Astrocyte (in vitro differentiated cells and primary cell): ENCODE measurements at places on chromosomes 4 and X. TPM values are rescaled to one million over a fixed set of nuclear protein-coding genes. Genes with fewer than 3 reads are reported as not detected.

DNA sequence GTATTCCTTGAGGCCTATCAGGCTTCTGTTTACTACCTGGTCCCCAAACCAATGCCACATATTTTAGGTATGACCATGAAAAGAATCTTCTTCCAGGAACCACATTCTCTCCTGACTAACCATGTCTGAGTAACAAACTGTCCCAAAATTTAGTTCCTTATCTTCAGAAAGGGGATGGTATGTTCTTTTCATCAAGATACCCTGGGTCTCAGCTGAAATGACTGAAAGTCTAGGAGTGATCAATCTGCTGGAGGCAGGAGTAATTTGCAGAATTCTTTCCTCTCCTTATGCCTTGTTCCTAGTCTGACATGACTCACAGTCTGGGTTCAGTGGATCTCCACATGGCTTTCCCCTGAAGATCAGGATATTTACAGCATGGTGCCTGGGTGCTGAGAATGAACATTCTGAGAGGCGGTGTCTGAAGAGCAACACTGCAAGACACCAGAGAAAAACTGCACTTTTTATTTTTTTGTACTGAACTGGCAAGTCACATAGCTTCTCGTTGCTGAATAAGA is 665.5 kb downstream of the TLL1 start:
- DNase-seq, result peak; percentile 20

GRCh38 chr4:139457318-139457717 is 3.4 kb downstream of the RAB33B start:
- DNase-seq, result no peak

Gene LIMCH1
- total RNA-seq, result 3.2 and 7.1 TPM in 2 replicates

DNA sequence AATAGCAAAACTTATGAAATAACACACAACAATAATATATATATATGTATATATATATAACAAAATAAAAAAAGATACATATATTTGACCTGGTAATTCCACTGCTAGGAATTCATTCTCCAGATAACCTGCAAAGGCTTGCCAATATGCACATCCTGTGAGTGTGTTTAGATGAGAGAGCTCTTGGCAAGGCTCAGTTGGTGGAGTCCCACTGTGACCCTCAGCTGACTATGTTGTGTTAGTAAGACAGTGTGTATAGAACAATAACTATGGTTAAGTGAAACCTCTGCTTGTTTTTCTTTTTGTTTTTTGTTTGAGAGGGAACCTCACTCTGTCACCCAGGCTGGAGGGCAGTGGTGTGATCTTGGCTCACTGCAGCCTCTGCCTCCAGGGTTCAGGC is 39.5 kb upstream of the RBMX start:
- DNase-seq, result no peak

- peak; percentile 38 for DNase-seq
Measured at GRCh38 chr4:38177035-38177546, 216.9 kb downstream of the PTTG2 start.

DNA sequence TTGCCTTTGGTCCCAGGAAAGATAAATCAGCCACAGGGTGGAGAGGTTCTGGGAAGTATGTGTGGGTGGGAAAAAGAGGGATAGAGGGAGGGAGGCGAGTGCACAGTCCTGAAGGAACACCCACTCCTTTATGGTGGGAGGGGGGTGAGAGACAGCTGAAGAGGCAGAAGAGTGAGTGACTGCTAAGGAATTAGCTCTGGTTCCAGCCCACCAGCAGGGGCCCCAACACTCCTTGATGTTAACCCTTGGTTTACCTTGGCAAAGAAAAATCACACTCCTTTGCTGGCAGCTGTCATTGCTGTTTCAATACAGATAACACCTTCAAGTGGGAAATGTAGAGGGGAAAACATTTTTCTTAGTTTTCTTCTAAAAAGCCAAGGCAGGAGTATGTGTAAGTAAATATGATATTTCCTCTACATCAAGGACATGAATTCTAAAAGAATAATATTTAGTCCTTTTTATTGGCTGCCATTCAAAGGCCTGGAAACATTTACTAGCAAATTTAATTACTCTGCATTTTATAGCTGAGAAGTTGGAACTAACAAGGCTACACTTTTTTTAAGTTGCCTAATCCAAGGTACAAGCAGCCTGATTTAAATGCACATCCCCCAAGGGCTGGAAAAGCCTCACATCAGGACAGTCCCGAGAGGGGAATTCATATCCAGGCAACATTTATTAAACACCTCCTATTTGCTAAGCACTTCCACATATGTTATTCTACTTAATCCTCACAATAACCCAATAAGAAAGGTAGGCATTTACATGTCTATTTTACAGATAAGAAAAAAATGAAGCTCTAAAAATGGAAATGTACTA is 81.7 kb downstream of the HS6ST2 start:
- DNase-seq, result peak; percentile 1

GRCh38 chrX:34810364-34810763 is 132.2 kb upstream of the FAM47B start:
- peak; percentile 60 for DNase-seq

Gene SAP30
- 8.8 and 9.4 TPM in 2 replicates for total RNA-seq

DNA sequence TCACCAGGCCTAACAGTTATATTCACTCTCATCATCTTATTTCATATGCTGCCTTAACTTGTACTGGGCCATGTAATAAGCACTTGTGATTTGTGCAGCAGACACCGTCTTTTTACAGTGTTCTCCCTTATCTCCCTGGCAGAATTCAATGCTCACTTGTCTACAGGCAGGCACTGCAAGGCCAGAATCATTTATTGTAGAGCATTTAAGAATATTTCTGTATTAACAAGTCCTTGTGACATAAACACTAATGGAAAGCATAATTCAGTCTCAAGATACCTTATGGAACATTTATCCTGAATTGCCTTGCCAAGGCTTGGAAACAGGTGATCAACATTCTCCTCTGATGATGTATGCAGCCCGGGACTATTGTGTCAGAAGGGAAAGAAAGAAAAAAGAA is 808.9 kb downstream of the STPG2 start:
- DNase-seq, result no peak

Gene NOX1
- total RNA-seq, result not detected in 2 replicates

DNA sequence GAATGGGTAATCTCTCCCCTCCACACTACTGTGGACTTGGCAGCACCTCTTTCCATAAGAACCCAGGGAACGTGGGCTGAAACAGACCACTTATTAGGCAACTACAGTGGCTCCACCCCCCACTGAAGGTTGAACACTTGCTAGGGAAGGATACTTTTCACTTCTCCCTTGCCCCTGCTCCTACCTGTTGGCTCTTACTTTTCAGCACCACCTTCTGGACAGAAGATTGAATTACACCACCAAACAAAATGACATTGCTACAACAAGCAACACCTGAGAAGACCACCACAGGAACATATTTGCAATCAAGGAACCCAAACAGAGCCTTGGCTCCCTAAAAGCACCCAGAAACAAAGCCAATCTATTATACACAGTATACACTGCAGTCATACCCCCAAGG is 132.1 kb upstream of the CXCL13 start:
- no peak for DNase-seq

GRCh38 chrX:129193357-129193756 is 329.9 kb downstream of the SMARCA1 start:
- DNase-seq, result no peak

Gene TASL
- not detected in 2 replicates for total RNA-seq

Gene IGSF1
- 2.5 and 3.5 TPM in 2 replicates for total RNA-seq

Gene CPLX1
- total RNA-seq, result 0.41 and 1.9 TPM in 2 replicates

- DNase-seq, result no peak
Measured at GRCh38 chr4:89009761-89010369, 47.1 kb downstream of the FAM13A start.

Gene HELT
- total RNA-seq, result not detected in 2 replicates

- no peak for DNase-seq
Measured at GRCh38 chrX:24426340-24426913, 38.7 kb upstream of the PDK3 start.

GRCh38 chrX:9535101-9535500 is 70.2 kb downstream of the TBL1X start:
- DNase-seq, result no peak

- DNase-seq, result no peak
Measured at GRCh38 chrX:4944767-4945166, 1231.3 kb upstream of the PRKX start.

DNA sequence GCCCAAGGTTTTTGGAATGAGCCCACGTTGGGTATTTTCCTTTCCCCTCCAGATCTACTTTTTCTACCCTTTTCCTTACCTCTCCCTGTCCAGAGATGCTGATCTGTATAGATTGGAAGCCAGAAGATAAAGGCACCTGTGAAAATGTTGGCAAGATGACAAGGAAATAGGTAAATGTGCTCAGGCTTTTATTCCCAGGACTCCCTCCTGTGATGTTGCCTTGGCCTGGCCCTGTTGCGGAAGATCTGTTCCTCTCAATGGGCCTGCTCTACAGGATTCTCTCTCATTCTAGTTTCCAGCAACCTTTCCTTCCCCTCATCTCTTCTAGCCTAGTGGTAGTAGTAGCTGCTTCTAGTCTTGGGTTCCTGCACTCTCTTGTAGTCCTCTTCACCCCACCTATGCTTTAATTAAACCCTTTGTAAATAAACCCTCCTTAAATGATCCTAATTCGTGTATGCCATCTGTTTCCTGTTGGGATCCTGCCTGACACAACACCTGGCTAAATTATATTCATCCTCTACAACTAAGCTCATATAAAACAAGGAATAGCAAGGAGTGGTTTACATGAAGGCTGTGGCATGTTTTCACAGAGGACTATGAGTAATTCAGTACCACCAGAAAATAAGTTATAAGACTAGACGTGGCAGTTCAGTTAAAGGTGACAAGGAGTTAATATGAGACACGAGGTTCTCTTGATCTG is 95.7 kb upstream of the MAOA start:
- no peak for DNase-seq

Gene GLRA3
- total RNA-seq, result not detected in 2 replicates

GRCh38 chrX:120790118-120790517 is 85.5 kb downstream of the CT47B1 start:
- DNase-seq, result peak; percentile 54

DNA sequence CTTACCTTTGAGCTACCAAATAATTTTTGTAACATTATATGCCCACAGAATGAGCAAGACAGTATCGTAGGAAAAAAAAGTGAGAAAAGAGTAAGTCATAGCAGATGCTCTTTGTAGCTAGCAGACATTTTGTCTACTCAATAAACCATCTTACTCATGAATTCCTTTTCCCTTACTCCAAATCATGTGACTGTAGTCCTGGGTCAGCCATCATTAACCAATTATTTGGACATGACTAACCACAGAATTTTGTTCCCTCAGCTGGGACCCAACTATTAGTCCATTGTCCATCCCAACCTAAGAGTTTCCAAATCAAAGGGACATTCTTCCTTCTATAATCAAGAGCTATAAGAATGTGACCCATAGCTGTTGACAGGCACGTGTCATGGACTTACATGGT is 11.4 kb downstream of the UBE2D3 start:
- DNase-seq, result peak; percentile 93
